Pancreas (tissue), 10 donors: ENCODE measurements at places on chromosomes 2 and 18. TPM values are rescaled to one million over a fixed set of nuclear protein-coding genes. Genes with fewer than 3 reads are reported as not detected.

Gene CHST10
- total RNA-seq = 5.6 TPM

Gene TMEFF2
- total RNA-seq = 0.75 TPM

DNA sequence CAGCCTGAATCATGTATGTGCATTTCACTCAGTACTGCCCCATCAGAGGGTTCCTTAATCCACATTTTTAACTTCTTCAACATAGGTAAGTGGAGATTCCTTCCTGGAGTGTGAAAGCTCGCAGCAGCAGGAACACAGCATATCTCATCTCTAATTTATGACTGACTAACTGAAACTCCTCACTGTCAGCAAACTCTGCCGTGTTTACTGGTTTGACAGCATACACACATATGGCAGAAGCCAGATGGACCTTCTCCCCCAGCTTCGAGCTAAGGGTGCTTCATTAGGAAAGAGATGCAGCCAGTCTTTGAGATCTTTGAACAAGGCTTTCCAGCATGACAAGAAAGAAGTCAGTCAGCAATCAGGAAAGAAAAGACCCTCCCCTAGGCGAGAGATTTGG lies 200.3 kb upstream of the ACVR2A start:
- no peak overlapping the region for H3K27ac ChIP-seq
- DNase-seq = no peak
- no peak overlapping the region for H3K4me3 ChIP-seq
- H3K36me3 ChIP-seq = no peaks in the 10 kb centered on the region
- no peaks in the 10 kb centered on the region for H3K27me3 ChIP-seq
- no peaks in the 10 kb centered on the region for H3K4me1 ChIP-seq

- H3K27me3 ChIP-seq = no peaks in the 10 kb centered on the region
- peaks cover 7% of the 10 kb centered on the region for H3K4me1 ChIP-seq
- H3K36me3 ChIP-seq = no peaks in the 10 kb centered on the region
- no peak overlapping the region for H3K27ac ChIP-seq
These were observed 14.8 kb upstream of the REEP1 start for GRCh38 chr2:86352137-86352726.

DNA sequence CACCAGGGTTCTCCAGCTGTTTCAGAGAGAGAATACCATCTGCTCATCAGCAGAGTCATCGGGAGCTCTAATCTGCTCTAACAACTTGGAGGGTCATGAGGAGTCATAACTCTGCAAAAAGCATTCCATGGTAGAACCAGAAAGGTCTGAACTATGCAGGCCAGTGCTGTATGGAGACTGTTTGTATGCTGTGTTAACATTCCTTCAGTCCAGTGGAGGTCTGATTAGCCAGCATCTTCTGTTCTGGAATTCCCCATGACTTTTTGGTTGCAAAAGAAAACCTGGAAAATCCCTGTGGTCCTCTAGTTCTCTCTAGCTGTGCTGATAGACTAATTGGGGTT lies 9.4 kb upstream of the ITGB6 start:
- no peaks in the 10 kb centered on the region for H3K36me3 ChIP-seq
- no peak overlapping the region for H3K4me3 ChIP-seq
- no peak for DNase-seq
- H3K27ac ChIP-seq = no peak overlapping the region
